ENCODE measurements at places on chromosomes 5 and 9. TPM values are rescaled to one million over a fixed set of nuclear protein-coding genes. Genes with fewer than 3 reads are reported as not detected.

GRCh38 chr9:132171702-132172101, 9.8 kb downstream of the NTNG2 start:
- no peak for DNase-seq

- DNase-seq, result no peak
Measured at GRCh38 chr5:133428072-133428660, 184.2 kb downstream of the FSTL4 start.

DNA sequence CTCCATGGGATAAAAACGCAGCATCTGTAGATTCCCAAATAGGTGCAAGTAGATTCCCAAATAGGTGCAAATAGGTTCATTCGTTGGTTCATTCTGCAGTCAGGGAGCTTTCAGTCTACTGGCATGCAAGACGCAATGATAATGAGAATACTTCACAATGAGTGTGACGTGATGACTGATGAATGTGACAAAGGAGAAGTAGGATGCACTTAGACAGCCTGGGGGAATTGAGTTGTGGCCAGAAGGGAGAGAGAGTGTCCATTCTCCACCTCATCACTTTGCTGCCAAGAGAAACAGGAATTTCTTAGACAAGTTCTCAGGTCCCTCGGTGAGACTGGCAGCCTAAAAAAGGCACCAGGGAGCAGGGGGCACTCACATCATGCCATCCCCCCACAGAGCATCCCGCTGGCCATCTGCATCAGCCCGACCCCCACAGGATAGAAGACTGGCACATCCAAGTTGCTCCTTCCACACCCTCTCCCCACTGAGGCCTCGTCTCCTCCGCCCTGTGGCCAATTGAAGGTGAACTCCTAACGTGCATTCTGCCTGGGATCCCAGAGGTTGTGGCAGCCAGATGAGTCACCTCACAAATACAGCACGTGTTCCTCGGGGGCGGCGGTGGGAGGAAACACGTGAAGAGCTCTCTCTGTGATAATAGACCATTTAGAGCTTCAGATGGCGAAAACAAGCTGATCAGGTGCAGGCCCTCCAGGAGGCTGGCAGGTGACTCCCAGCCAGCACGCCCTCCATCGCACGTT, 19.9 kb upstream of the KCNIP1 start:
- peak; percentile 67 for DNase-seq

- DNase-seq, result no peak
Measured at GRCh38 chr9:21053851-21054250, 22.4 kb upstream of the HACD4 start.

DNA sequence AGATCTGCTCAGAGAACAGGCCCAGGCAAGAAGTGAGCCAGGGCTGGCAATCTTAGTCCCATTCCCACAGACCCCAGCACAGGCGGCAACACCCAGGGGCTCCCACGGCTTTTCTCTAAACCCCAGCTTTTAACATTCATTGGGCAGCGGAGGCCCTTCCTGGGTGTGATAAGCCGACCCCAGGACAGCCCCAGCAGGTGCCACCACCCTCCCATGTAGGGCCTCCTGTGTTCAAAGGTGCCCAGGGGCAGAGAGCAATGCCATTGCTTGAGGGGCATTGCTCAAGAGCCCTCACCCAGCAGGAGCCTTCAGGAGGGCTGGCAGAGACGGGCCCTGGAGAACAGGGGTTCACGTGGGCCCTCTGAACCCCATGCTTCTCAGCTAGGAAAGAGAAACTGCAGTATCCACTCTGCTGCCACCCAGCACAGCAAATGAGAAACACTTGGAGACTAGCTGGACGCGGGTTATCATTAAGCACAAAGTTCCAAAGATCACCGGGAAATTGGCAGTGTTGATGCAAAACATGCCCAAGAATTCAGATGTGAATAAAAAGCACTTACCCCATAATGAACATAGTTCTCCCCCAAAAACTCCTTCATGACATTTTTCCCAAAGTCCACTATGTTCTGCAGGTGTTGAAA, 13.9 kb downstream of the IPPK start:
- no peak for DNase-seq

- no peak for DNase-seq
Measured at GRCh38 chr9:121937240-121937639, 155.9 kb downstream of the TTLL11 start.

DNA sequence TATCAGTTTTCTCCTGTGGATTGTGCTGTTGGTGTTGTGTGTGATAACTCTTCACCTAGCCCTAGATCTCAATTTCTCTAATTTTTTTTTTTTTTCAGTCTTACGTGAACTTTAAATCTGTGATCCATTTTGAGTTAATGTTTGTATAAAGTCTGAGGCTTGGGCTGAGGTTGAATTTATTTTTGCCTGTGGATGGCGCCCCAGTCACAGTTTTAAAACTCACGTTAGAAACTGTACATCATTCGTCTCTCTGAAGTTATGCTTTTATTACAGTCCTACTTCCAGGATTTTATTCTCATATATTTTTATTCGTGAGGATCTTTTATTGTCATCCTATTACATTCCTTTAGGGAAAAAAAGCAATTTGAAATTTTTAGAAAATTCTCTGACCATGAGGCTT, 103.1 kb downstream of the EHMT1 start:
- DNase-seq, result no peak

- no peak for DNase-seq
Measured at GRCh38 chr5:80654054-80654390, 430 bp upstream of the MSH3 start.

GRCh38 chr5:155080721-155081120, 67.2 kb downstream of the KIF4B start:
- DNase-seq, result no peak

GRCh38 chr5:93476251-93476742, 104.7 kb downstream of the NR2F1-AS1 start:
- no peak for DNase-seq

DNA sequence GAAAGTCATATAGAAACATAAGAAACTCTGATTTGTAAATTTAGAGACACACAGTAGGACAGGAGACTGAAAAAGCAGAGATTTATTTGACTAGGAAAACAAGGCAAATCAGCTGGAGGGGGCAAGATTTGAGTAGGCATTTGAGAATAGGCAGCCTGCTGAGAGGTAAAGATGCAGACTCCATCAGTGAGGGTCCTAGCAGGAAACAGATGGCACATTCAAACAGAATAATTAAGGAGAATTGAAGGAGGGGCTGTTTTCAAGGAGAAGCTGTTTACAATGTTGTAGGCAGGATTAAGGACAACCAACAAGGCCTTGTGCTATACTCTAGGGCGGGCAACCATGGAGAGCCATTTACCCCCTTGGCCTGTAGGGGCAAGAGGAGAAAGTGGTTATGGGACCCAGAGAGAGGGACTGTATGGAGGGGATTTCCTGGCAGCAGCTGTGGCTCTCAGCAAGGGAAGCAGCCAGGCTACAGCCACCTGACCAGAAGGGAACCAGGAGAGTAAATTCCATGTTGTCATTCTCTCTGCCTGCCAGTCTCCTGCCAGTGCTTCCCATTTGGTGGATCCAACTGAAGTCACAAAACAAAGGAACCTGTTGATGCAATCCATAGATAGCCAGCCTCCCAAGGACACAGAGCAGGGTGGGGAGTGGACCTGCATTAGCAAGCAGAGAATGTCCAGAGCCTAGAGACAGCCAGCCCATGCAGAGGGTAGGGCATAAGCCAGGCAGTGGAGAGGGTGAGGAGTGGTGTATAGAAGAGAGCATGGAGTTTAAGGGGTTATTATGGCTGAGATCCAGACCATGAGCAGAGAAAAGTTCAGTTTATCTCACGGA, 38.2 kb downstream of the PAPPA start:
- DNase-seq, result no peak

GRCh38 chr9:75685062-75685461, 205.4 kb upstream of the PCSK5 start:
- no peak for DNase-seq

- DNase-seq, result no peak
Measured at GRCh38 chr9:20872340-20872977, 159.0 kb downstream of the HACD4 start.

DNA sequence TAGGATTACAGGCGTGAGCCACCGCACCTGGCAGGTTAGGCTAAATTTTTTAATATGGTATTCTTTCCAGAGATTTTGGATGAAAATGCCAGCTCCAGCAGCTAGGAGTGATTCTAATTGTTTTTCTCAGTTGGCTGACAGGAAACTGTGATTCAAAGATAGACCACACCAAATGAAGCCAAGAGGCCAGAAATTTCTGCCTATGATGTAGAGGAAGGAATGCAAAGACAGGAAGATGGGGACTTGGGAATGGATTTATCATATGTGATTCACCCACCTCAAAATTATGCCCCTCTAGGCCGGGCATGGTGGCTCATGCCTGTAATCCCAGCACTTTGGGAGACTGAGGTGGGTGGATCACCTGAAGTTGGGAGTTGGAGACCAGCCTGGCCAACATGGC, 53.3 kb downstream of the UGCG start:
- DNase-seq, result no peak

CDH18 gene
- total RNA-seq, result not detected

UGCG gene
- total RNA-seq, result 57.1 TPM

PTGDS gene
- total RNA-seq, result 72.6 TPM

MSX2 gene
- total RNA-seq, result 11.5 TPM

PDGFRB gene
- 53.7 TPM for total RNA-seq

NTNG2 gene
- total RNA-seq, result under 0.01 TPM
